ENCODE measurements at places on chromosomes 4 and X.

DNA sequence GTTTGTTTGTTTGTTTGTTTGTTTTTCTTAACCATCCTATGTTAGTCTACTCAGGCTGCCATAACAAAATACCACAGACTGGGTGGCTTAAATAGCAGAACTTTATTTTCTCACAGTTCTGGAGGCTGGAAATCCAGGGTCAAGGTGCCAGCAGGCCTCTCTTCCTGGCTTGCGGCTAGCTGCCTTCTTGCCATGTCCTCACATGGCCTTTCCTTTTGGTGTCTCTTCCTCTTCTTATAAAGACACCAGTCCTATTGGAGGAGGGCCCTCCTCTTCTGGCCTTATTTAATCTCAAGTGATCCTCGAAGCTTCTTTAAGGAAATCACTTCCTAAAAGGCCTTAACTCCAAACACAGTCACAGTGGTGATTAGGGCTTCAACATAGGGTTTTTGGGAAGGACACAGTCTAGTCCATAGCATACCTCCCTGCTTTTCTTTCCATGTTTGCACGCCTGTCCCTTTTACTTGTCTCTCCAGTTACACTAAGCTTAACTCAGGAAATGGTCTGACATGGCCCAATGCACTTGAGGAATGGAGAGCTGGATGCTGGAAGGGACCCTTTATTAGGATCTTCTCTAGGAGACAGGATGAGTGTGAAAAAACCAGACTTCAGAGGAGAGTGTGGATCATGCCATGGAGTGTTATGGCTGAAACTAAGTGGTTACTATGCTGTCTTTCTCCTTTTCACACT is 36.0 kb upstream of the MGST2 start:
- H3K27me3 ChIP-seq, result no peaks in the 10 kb centered on the region
- H3K36me3 ChIP-seq, result peaks cover 4% of the 10 kb centered on the region
- no peak overlapping the region for H3K4me3 ChIP-seq
- DNase-seq, result no peak
- H3K4me1 ChIP-seq, result no peaks in the 10 kb centered on the region

DNA sequence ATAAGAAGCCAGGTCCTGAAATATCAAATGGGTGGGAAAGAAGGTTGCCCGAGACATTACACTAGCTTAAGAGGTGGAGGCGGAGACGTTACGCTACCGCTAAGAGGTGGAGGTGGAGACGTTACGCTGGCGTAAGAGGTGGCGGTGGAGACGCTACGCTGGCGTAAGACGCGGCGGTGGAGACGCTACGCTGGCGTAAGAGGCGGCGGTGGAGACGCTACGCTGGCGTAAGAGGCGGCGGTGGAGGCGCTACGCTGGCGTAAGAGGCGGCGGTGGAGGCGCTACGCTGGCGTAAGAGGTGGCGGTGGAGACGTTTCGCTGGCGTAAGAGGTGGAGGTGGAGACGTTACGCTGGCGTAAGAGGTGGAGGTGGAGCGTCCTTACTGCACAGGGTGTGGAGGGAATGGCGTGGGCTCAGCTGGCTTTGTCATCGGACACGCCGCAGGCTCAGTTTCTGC is 12.8 kb downstream of the CYP4V2 start:
- peak overlapping the region; percentile 37 for H3K4me3 ChIP-seq
- DNase-seq, result no peak
- H3K36me3 ChIP-seq, result no peaks in the 10 kb centered on the region
- H3K27me3 ChIP-seq, result no peaks in the 10 kb centered on the region
- H3K27ac ChIP-seq, result peak overlapping the region; percentile 16
- H3K4me1 ChIP-seq, result no peaks in the 10 kb centered on the region

DNA sequence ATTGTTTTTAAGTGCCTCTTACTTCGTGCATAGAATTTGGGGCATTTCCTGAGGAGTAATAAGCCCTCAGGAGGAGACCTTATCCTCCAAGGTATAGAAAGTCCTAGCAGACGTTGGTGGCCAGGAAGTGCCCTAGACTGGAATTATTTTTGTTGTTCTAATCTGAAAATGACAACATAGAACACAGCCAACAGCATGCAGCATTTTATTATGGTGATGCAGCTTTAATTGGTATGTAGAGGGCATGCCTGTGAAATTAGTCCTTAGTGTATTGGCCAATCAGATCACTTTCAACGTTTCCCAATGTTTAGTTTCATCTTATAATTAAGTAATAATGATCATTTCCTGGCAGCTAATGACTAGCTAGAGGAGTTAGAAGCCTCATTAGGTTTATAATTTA is 199.2 kb downstream of the SHROOM3 start:
- no peaks in the 10 kb centered on the region for H3K27me3 ChIP-seq
- H3K36me3 ChIP-seq, result no peaks in the 10 kb centered on the region
- H3K4me1 ChIP-seq, result peaks cover 29% of the 10 kb centered on the region
- no peak overlapping the region for H3K4me3 ChIP-seq
- H3K27ac ChIP-seq, result peak overlapping the region; percentile 5

- no peak overlapping the region for H3K27ac ChIP-seq
- no peak overlapping the region for H3K4me3 ChIP-seq
- no peak for DNase-seq
- no peaks in the 10 kb centered on the region for H3K4me1 ChIP-seq
- H3K27me3 ChIP-seq, result no peaks in the 10 kb centered on the region
Observed at GRCh38 chrX:16444353-16444752, 205.6 kb upstream of the S100G start.

DNA sequence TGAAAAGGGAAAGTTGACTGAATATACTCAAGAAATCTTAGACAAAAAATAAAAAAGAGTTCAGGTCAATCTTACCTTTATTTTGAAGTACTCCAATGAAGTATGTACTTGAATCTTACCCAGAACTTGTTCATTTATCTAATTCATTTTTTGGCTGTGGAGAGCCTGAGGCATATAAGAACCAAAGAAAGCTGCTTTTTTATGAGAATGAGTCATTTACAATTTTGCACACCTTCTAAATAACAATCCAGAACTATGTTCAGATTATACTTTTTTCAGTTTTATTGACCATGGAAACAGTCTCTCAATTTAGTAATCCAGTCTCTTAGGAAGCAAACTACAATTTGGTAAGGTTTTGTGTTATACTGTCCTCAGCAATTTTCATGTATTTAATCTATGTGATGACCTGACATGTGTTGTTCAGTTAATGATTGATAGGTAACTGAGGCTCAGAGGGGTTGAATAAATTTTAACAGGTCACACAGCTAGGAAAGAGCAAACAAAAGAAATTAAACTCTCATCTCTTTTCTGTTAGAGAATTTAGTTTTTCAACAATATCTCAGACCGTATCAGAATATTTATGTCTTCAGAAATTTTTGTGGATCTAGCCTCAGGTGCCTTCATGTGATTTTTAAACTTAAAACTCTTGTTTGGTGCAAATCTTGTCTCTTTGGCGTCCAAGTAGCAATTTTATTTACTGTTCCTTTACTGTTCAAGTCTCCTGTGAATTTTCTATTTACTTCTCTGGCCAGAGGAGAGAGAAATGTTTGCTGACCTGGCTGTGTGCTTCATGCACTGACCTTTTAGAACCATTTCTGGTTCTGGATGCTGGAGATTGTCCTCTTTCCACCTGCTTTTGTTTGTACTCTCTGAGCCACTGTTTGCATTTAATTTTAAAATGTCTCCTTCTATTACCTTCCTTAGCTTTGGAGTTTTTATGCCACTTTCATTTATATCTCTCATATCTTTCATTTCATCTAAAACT is 1453.4 kb downstream of the STIM2 start:
- no peaks in the 10 kb centered on the region for H3K27me3 ChIP-seq
- no peak for DNase-seq
- H3K4me1 ChIP-seq, result no peaks in the 10 kb centered on the region

DNA sequence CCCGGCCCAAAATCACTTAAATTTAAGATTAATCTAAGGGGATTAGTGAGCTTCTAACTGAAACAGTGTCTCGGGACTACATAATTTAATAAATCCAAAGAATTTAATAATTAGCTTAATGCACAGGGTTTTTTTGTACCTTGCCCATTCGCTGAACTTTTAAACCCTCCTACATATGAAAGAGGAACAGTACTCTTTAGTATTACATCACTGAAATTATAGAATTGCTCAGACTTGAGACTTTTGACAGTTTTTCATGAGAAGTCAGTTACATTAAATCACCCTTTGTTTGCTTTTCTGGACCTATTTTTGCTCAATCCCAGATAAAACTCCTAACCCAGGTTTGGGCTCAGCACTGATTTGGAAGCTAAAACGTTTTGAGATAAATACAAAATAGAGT is 2.4 kb upstream of the TADA2B start:
- H3K27ac ChIP-seq, result no peak overlapping the region
- no peaks in the 10 kb centered on the region for H3K27me3 ChIP-seq
- no peaks in the 10 kb centered on the region for H3K36me3 ChIP-seq
- peaks cover 25% of the 10 kb centered on the region for H3K4me1 ChIP-seq
- no peak for DNase-seq

DNA sequence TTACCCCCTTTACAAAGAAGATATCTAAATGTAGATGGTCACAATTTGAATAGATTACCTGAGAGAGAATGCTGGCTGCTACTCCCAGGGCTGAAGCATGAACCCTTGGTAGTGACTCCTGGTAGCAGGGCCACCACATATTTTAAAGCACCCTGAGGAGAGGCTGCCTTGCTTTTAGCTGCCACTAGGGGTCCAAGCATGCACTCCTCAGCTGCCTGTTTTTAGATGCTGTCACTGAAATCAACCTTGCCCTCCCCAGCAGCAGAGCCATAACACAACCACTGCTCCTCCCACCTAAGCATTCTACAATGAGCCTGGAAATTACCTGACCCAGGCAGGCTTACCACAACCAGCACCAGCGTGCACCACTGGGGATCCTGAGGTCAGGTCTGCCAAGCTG is 850.9 kb downstream of the FAM133A start:
- H3K4me3 ChIP-seq, result no peak overlapping the region
- H3K27ac ChIP-seq, result no peak overlapping the region
- no peak for DNase-seq
- no peaks in the 10 kb centered on the region for H3K27me3 ChIP-seq
- H3K4me1 ChIP-seq, result no peaks in the 10 kb centered on the region

GRCh38 chrX:100687128-100687527 is 43.1 kb downstream of the SRPX2 start:
- no peak overlapping the region for H3K4me3 ChIP-seq
- H3K27ac ChIP-seq, result no peak overlapping the region
- DNase-seq, result no peak
- no peaks in the 10 kb centered on the region for H3K36me3 ChIP-seq

DNA sequence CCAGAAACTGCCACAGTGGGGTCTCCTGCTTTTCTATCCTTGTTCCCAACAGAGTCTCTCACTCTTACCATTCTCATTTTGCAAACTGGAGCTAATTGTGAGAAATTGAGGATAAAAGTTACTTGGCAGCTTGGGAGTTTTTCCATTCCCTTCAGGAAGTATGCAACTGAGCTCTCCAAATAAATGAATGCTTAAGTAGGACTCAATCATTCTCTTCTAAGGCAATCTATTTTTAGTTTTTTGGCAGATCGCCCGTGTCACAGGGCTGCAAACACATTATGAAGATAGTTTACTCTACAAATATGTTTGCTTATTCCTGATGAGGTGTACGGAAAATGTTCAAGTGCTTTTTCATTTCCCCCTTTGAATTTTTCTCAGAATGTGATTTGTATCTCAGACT is 5.3 kb downstream of the ASB11 start:
- no peaks in the 10 kb centered on the region for H3K4me1 ChIP-seq
- DNase-seq, result no peak
- H3K27me3 ChIP-seq, result no peaks in the 10 kb centered on the region
- no peaks in the 10 kb centered on the region for H3K36me3 ChIP-seq

GRCh38 chr4:144591401-144591800 is 54.6 kb upstream of the HHIP start:
- no peak overlapping the region for H3K27ac ChIP-seq
- H3K36me3 ChIP-seq, result no peaks in the 10 kb centered on the region
- no peak for DNase-seq
- no peak overlapping the region for H3K4me3 ChIP-seq

- H3K4me1 ChIP-seq, result peaks cover 7% of the 10 kb centered on the region
- no peaks in the 10 kb centered on the region for H3K27me3 ChIP-seq
- H3K27ac ChIP-seq, result no peak overlapping the region
- H3K36me3 ChIP-seq, result no peaks in the 10 kb centered on the region
- no peak for DNase-seq
Observed at GRCh38 chr4:93144644-93145043, 683.9 kb upstream of the ATOH1 start.

- H3K27me3 ChIP-seq, result no peaks in the 10 kb centered on the region
- DNase-seq, result no peak
- H3K4me3 ChIP-seq, result no peak overlapping the region
- H3K27ac ChIP-seq, result no peak overlapping the region
- no peaks in the 10 kb centered on the region for H3K4me1 ChIP-seq
- H3K36me3 ChIP-seq, result peaks cover 40% of the 10 kb centered on the region
Observed at GRCh38 chr4:152976212-152976761, 40.2 kb downstream of the FHDC1 start.

DNA sequence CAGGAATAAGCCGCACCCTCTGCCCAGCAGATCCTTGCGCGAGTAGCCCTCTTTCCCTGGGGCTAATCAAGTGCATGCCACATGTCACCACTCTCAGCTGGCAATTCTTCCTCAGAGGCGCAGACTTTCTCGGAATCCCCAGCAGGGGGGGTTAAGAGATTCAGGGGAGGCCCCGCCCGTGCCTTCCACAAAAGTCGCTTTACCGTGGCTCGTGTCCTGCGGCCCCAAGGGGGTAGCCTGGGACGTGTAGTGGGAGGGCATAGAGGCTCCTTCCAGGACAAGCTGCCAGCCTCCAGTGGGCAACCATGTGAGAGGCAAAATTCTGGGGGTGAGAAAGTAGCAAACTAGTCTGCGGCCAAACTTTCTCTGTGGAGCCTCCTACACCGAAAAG is 652 bp downstream of the SRPX start:
- H3K27ac ChIP-seq, result no peak overlapping the region
- H3K4me1 ChIP-seq, result no peaks in the 10 kb centered on the region
- no peaks in the 10 kb centered on the region for H3K36me3 ChIP-seq

GRCh38 chr4:48898733-48899431 is 7.7 kb downstream of the OCIAD2 start:
- H3K27ac ChIP-seq, result no peak overlapping the region
- no peak for DNase-seq
- H3K4me1 ChIP-seq, result peaks cover 20% of the 10 kb centered on the region

GRCh38 chrX:27466051-27466450 is 2.9 kb upstream of the PPP4R3C start:
- no peak overlapping the region for H3K27ac ChIP-seq
- H3K27me3 ChIP-seq, result no peaks in the 10 kb centered on the region
- no peak overlapping the region for H3K4me3 ChIP-seq
- H3K4me1 ChIP-seq, result no peaks in the 10 kb centered on the region
- no peaks in the 10 kb centered on the region for H3K36me3 ChIP-seq

- DNase-seq, result peak; percentile 51
- peak overlapping the region; percentile 84 for H3K27ac ChIP-seq
- H3K4me1 ChIP-seq, result peaks cover 10% of the 10 kb centered on the region
- H3K36me3 ChIP-seq, result peaks cover 7% of the 10 kb centered on the region
Observed at GRCh38 chr4:75939890-75940691, 722 bp downstream of the NAAA start.

GRCh38 chr4:7651461-7651921 is 216.8 kb upstream of the PSAPL1 start:
- H3K36me3 ChIP-seq, result no peaks in the 10 kb centered on the region
- peaks cover 12% of the 10 kb centered on the region for H3K4me1 ChIP-seq
- DNase-seq, result no peak
- peak overlapping the region; percentile 16 for H3K27ac ChIP-seq

Measured in esophagus squamous epithelium (tissue), 5 donors.